ENCODE measurements at places on chromosomes 1 and 21.

DNA sequence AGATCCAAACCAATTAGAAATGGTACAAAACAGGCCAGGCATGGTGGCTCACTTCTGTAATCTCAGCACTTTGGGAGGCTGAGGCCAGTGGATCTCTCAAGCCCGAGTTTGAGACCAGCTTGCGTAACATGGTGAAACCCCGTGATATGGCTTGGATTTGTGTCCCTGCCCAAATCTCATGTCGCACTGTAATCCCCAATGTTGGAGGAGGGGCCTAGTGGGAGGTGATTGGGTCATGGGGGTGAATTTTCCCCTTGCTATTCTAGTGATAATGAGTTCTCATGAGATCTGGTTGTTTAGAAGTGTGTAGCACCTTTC is 7.0 kb upstream of the VASH2 start:
- no peak for DNase-seq

- no peak for DNase-seq
Measured at GRCh38 chr1:88009916-88010315, 674.2 kb upstream of the PKN2 start.

- DNase-seq = no peak
Measured at GRCh38 chr1:60575326-60575977, 501.9 kb upstream of the C1orf87 start.

- DNase-seq = no peak
Measured at GRCh38 chr1:45930258-45931150, 127.1 kb downstream of the MAST2 start.

- no peak for DNase-seq
Measured at GRCh38 chr21:28932717-28933116, 60.0 kb downstream of the LTN1 start.

GRCh38 chr1:109772658-109773202 is 9.0 kb upstream of the EPS8L3 start:
- DNase-seq = no peak

DNA sequence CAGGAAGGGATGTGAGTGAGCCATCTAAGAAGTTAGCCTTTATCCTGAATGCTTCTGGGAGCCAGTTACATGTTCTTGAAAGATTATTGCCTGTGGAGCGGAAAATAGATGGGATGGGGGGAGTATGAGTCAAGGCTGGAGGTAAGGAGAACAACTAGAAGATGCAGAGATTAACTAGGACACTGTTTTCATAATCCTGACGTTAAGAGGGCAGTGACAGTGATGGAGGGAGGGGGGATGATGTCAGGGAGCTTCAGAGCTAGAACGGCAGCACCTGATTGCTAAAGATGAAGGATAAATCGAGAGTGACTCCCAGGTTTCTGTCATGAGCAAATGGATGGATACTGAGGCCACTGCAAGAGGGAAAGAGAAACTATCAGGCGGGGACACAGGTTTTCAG is 10.0 kb upstream of the RCSD1 start:
- DNase-seq = no peak

DNA sequence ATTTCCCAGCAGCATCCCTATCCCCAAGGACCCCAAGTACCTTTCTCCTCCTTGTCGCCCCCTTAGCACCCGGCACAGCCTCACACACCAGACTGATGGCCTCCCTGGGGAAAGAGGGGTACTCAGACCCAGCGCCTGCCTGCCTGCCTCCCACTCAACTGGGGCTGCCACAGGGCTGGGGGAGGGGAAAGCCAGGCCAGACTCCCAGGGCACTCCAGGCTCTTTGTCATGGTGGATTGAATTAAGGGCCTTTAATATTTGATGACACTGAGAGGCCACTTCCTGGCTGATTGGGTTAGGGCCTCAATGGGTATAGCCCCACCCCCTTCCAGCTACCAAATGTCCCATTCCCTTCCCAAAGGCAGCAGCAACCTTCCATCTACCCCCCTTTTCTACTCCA is 1.8 kb downstream of the SHC1 start:
- no peak for DNase-seq

DNA sequence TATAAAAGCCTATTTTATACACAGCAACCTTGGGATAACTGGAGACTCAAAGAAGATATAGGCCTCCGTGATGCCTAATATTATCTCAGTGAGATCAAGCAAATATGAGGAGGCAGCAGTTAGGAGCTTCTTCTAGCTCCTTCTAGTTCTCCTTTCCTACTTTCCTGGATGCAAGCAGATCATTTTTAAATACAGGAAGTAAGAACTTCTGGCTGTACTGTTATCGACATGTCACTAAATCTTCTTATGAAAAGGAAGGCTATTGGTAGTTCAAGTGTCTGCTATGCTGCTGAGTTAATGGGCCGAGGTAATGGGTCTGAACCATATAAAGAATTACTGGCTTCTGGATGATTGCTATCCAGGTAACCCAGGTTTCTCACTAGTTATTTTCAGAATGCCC is 15.9 kb downstream of the HSPA13 start:
- no peak for DNase-seq

DNA sequence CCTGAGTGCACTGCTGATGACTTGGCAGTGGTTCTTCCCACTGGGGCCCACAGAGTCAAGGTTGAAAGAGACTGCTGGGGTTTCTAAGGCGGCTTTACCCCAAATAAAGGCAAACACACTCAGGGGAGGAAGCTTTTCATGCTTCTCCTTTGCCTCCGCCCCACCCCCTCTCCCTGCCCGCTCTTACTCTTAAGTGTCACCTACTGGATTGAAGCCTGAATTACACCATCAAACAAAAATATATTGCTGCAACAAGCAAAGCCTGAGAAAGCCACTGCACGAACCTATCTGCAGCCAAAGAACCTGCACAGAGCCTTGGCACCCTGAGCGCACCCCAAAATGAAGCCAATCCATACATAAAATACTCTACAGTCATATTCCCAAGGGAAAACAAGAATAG is 63.1 kb downstream of the PTGFR start:
- DNase-seq = peak; percentile 1

DNA sequence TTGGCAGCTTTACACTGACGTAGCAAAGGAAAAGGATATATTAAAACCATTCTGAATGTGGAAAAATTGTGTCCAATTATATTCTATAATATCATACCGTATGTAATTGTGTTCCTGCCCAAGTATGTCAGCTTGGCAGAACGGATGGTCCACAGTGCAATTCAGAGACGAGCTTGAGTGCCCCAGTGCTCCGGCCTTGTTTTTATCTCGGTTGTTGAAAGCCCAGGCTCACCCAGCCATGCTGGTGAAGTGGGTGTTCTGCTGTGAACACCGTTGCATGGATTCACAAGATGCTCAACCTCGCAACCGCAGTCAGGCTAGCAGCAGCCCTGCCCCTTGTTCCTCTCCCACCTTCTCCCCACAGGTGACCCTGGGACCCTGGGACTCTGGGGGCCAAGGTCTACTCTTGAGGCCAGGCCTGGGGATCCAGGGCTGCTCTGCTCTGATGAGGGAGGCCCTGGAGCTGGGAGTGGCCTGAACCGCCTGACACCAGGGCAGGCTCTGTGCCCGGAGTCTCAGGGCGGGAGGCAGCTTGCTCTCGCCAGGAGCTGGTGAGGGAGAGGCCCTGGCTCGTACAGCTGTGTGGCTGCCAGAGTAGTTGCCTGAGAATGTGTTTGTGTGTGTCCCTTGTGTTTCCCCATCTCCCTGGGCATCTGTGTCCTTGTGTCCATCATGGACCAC is 11.2 kb downstream of the PTPRF start:
- no peak for DNase-seq

DNA sequence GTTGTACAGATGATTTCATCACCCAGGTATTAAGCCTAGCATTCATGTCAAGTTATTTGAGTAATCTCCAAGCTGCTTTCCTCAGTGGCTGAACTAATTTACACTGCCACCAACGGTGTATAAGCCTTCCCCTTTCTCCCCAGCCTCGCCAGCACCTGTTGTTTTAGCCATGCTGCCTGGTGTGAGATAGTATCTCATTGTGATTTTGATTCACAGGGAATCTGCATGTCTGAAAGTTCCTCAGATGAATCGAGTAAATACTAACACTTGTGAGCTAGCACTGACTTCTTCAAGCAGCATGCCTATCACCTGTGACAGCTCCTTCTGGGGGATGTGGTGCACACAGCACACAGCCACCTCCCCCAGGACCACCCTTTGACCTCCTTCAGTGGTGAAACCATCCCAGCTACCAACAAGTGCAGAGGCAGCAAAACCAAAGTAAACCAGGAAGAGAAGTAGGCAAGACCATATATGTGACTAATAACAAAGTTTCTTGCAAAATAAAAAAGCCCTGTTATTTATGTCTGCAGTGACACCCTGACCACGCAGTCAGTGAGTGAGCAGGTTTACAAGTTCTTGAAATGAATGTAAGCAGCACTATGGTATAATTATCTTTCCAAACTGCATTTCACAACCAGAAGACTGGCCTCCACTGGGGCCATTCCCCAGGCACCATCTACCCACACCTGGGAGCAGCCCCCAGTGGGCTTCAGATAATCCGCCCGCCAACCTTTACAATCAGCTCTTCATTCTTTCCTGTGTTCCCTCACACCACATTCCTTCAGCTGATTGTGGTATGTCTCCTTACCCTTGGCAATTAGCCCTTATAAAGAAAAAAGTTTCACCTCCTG is 173.8 kb downstream of the ETS2 start:
- DNase-seq = peak; percentile 68

DNA sequence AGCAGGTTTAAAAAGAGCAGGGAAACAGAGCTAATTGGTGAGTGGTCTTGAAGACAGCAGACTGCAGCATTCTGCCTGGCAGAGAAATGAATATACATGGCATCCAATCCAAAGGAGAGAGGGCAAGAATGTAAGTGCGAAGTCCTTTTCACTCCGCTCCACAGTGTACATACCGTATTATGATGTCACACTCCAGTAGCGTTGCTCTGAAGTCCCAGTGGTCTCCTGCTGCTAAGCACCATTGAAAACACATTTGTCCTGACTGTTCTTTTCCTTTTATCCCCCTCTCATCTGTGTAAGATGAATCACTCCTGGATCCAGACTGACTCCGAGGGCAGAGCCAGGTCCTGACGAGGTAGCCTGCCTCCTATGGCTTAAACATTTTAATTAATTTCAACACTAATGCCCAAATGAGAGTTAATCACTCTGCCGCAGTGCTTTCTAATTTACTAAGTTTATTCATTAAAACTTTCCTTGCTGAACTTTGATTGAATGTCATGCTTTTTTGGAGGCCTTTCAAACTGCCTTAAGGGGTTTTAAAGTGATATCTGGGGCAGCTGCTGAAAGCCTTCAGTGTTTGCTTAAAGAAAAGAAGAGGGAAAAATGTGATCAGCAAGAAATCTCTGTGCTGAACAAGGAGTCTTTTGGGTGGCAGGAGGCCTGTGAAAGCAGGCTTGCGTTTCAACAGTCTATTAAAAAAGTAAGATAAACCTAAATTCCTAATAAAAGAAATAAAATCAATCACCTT is 227.2 kb downstream of the ATG4C start:
- no peak for DNase-seq

DNA sequence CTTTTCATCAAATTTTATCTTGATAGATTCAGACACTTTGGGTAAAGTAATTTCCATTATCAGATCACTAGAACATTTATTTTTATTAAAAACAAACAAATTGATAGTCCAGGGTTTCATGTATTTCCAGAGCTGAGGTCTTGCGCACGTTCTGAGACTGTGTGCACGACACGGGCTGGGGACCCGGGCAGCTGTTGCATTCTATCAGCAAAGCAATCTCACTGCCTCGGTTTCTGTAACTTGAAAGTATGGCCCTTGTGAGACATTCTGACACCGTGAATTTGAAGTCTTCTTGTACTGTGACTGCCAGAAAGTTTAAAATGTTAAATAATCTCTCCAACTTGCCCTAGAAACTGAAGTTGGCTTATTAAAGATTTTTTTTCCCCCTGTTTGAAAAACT is 746.9 kb upstream of the ADGRL2 start:
- no peak for DNase-seq

GRCh38 chr1:85569737-85570404 is 10.7 kb upstream of the CCN1 start:
- DNase-seq = no peak

DNA sequence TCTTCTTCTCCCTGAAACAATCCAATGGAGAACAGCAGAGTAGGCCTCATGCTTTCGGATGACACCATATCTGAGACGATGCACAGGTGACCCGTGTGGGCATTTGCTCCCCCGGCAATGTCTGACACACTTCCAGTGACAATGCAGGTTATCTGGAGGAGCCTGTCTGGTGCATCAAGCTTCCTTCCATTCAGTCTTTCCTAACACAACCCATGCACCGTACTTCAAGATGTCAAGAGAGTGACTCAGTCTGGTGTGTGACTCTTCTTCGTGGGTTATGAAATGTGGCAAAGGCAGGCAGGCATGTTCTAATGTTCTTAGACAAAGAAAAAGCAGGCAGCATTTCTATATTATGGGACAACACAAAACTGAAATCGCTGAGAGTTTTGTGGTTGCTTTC is 159.1 kb downstream of the EDEM3 start:
- no peak for DNase-seq

- no peak for DNase-seq
Measured at GRCh38 chr1:43711049-43711448, 3.7 kb downstream of the ST3GAL3 start.

- peak; percentile 41 for DNase-seq
Measured at GRCh38 chr21:41612674-41613532, 104.9 kb upstream of the TMPRSS2 start.

All from activated CD8-positive, alpha-beta T cell treated with anti-CD3 and anti-CD28 coated beads for 36 hours (primary cell).